ENCODE measurements at places on chromosomes 5 and 9. TPM values are rescaled to one million over a fixed set of nuclear protein-coding genes. Genes with fewer than 3 reads are reported as not detected.

Gene PHF24
- total RNA-seq = not detected

Gene IFNE
- not detected for total RNA-seq

Gene ARID3C
- 0.25 TPM for total RNA-seq

Gene MEGF10
- total RNA-seq = not detected

Gene IFNA2
- not detected for total RNA-seq

Gene GABRA6
- total RNA-seq = not detected

Gene ALDOB
- total RNA-seq = not detected

Gene PSD2
- total RNA-seq = not detected

Gene DNAJC18
- total RNA-seq = 26.7 TPM

Gene GNG10
- 26.4 TPM for total RNA-seq

Gene LHFPL2
- 0.27 TPM for total RNA-seq

Gene BARX1
- 0.27 TPM for total RNA-seq

Gene FBXO38
- total RNA-seq = 41.2 TPM

Gene OTULINL
- total RNA-seq = 16.5 TPM

Gene TTC16
- 1.4 TPM for total RNA-seq

Gene TLE1
- not detected for total RNA-seq

Gene PITX1
- 0.15 TPM for total RNA-seq

Gene GLRA1
- not detected for total RNA-seq

Gene CATSPER3
- total RNA-seq = 0.17 TPM

Gene PCDHB10
- total RNA-seq = not detected

Gene PPP3R2
- not detected for total RNA-seq

Gene MYOT
- total RNA-seq = not detected

Gene LHX3
- not detected for total RNA-seq

Gene TMC1
- total RNA-seq = not detected

Gene HDHD3
- 13.8 TPM for total RNA-seq

Gene AGXT2
- not detected for total RNA-seq

Gene OR1N2
- not detected for total RNA-seq

Gene OR13J1
- not detected for total RNA-seq

Gene PCDHB6
- total RNA-seq = not detected

Gene SLC34A1
- not detected for total RNA-seq

Gene SPATA31D4
- not detected for total RNA-seq

Gene IFNK
- not detected for total RNA-seq

Gene GFPT2
- 0.27 TPM for total RNA-seq

Gene PTGS1
- total RNA-seq = 0.08 TPM

Gene INIP
- 37.5 TPM for total RNA-seq

Gene RNF20
- 39.9 TPM for total RNA-seq

Gene GPRIN1
- total RNA-seq = 3.0 TPM

Gene STING1
- total RNA-seq = 107 TPM

Gene IL3
- total RNA-seq = 68.7 TPM

Gene ZCCHC9
- 39.2 TPM for total RNA-seq

Gene TMEFF1
- total RNA-seq = 0.36 TPM

Gene DDX46
- 80.4 TPM for total RNA-seq

Gene ITGA1
- total RNA-seq = 25.5 TPM

Gene BTNL3
- total RNA-seq = not detected

Gene SPOCK1
- not detected for total RNA-seq

Gene RGS7BP
- total RNA-seq = not detected

Gene C9orf50
- total RNA-seq = not detected

Gene COL5A1
- not detected for total RNA-seq

Gene SPINK5
- total RNA-seq = not detected

Gene PDCD1LG2
- 0.25 TPM for total RNA-seq
